ENCODE measurements at places on chromosomes 16 and 17.

DNA sequence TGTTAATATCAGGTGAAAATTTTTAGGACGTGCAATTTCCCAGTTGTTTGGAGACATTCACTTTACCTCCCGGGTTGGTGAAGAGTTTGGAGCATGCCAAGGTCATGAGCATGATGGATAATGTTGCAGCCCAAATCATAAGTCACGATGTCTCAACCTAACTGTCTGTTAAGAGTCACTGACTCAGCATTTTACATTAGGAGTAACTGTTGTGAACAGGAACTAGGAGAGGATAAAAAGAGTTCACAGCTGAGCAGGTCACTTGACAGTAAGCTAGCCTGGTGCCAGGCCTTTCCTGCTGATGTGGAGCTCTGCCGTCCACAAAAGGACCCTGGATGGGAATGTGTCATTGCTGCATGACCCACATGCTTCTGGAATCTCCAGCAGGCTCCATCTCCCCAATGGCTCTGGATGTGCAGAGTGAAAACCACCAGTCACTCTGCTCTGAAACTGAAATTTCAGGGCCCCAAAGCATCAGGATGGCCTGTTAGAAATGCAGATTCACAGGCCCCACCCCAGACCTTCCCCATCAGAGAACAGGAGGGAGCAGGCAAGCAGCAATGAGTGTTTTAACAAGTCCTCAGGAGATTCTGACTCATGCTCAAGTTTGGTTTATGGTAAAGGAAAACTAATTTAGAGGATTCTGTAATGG lies 371.6 kb upstream of the MAF start:
- DNase-seq = no peak

DNA sequence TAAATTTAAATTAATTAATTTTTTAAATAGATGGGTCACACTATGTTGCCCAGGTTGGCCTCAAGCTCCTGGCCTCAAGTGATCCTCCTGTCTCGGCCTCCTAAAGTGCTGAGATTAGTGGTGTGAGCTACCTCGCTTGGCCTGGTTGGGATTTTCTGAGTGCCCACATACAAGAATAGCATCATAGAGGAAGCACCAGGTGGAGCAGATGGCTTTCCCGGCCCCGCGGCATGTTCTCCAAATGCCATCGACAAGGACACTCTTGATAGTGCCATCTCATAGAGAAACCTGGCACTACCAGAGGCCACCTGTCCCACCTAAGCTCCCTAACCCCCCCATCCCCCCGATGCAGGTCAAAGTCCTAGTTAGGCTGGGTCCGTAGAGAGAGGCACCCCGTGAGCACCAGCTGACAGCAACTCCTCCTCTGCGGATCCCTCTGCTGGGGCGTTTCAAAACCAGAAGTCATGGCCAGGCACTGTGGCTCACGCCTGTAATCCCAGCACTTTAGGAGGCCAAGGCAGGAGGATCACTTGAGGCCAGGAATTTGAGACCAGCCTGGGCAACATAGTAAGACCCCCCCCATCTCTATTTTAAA lies 65.9 kb downstream of the DNAH3 start:
- no peak for DNase-seq

DNA sequence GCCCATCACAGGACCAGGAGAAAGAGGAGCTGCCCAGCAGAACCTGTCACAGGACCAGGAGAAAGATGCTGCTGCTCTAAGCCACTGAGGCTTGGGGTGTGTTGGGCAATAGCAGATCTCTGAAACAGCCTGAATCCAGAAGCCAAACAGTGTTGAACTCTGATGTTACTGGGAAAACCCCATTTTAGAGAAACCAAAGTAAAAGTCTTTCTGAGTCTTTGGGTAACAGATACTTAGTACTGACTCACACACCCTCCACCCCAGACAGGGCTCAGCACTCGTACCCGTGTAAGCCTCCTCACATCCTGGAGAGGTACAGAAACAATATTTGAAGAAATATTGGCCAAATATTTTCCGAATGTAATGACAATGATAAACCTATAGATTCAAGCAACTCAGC lies 82.8 kb upstream of the GNG13 start:
- DNase-seq = no peak

GRCh38 chr17:17985555-17985954 lies 12.9 kb downstream of the DRC3 start:
- DNase-seq = no peak

DNA sequence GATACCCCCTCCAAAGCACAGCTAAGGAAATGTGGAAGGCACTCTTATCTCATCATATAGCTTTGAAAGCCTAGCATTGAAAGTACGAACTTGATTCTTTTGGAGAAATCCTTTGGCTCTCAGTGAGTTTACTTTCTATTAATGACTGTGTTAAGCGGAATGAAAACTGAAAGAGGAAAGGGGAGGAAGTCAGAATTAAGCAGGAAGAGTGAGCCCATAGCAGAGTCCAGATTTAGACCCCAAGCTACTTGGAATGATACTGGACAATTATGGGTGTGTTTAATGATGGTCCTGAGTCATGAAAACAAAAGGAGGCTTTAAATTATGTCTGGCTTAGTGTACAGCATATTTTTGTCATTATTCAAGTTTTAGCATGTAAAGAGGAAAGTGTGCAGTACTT lies 42.2 kb downstream of the TENT4B start:
- no peak for DNase-seq

DNA sequence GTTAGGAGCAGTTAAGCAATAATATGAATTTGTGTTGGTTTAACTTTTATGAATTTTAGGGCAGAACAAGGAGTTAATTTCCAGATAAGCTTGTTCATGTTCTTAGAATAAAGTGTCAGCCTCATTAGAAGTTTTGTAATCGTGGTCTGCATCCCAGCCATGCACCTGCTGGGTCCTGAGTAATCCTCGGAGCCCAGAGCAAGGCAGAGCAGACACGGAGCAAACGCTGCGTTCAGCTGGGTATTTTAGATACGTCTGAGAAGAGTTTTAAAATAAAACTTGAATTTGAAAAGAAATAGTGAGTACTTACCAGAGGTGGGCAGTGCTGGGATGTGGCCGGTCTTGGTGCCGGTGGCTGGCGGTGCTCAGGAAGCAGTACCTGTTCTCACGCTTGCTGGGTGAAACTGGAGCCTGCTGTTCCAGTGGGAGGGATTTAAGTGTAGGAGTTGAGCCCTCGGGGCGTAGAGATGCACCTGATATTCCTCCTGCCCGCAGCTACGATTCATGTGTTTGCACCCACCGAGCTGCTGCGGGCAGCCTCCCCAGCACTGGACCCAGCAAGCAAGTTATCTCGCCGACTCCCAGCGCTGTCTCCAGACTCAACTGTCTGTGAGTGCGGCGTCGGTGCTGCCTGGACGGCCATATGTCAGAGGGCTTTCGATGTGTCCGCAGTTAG lies at the start of gene ZNF750:
TSS of gene ZNF750 (minus strand) at position 406 of the 676 bp plus-strand sequence. CDS start 7,568 bp downstream, outside the sequence.
- DNase-seq = no peak

DNA sequence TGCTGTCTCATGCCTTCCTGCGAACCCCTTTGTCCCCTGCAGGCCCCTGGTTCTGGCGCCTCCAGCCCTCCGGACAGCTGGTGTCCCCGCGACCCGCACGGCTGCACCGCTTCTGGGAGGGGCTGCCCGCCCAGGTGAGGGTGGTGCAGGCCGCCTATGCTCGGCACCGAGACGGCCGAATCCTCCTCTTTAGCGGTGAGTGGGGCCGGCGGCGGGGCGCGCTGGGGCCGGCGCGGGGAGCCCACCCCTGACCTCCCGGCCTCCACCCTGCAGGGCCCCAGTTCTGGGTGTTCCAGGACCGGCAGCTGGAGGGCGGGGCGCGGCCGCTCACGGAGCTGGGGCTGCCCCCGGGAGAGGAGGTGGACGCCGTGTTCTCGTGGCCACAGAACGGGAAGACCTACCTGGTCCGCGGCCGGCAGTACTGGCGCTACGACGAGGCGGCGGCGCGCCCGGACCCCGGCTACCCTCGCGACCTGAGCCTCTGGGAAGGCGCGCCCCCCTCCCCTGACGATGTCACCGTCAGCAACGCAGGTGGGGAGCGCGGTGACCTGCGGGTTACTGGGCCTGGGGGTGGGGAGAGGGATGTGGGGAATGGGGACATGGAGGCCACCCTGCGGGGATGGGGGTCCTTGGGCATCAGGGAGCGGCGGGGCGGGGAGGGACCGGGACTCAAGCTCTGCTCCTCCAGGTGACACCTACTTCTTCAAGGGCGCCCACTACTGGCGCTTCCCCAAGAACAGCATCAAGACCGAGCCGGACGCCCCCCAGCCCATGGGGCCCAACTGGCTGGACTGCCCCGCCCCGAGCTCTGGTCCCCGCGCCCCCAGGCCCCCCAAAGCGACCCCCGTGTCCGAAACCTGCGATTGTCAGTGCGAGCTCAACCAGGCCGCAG lies 7.1 kb upstream of the IL32 start:
- no peak for DNase-seq

GRCh38 chr16:5064915-5065314 lies 841 bp downstream of the C16orf89 start:
- DNase-seq = no peak

DNA sequence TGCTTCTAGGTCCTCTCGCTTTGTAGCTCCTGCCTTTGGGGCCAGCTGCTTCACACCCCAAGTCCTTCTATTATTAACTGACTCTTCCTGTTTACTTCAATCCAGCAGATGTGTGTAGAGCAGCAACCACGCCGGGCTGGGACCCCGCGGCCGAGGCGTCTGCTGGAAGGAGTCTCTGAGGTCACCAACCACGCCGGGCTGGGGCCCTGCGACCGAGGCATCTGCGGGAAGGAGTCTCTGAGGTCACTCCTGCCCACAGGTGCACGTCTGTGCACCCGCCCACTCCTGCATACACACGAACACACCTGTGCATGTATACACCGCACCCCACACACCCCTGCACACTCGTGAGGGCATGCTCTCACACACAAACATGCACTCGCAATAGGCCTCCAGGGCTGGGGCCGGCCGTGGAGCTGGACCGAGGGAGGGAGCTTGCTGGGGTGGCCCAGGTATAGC lies 7.8 kb upstream of the TEX19 start:
- DNase-seq = no peak

GRCh38 chr17:7094652-7095019 lies 14.6 kb upstream of the CLEC10A start:
- DNase-seq = no peak

DNA sequence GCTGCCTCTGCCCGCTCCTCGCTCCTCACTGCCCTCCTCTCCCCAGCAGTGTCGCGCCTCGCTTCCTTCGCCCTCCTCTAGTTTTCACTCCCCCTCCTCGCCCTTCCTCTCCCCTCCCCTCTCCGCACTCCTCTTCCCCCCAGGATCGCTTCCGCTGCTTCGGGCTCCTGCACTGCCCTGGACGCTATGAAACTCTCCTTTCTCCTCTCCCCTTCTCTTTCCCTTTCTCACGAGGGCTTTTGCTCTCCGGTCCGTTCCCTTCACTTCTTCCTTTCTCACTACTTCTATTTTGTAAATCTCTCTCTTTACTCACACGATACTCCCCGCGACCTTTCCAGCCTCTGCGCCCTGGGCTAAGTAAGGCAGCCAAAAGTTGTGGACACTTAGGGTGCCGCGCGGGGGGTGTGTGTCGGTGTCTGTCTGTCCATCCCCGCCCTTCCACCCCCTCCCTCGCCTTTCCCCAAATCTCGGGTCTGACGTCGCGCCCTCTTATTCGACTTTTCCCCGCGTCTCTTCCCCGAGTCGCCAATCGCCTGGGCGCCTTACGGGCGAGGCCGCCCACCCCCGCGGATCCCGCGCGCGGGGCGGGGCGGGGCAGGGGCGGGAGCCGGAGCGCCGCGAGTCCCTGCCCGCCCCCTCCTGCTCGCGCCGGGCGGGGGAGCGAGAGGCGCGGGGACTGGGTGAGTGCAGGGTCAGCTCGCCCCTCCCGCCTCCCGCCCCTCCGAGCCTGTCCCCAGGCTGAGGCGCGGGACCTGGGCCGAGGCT lies at the start of gene IRX3:
TSS of gene IRX3 (minus strand) at position 422 of the 765 bp plus-strand sequence. CDS start 737 bp downstream, outside the sequence.
- DNase-seq = peak; percentile 35

- peak; percentile 66 for DNase-seq
Observed at GRCh38 chr17:27473748-27474609, 17.7 kb downstream of the KSR1 start.

Measured in SIG-M5 (cell line).